ENCODE measurements at places on chromosomes 13 and 19. TPM values are rescaled to one million over a fixed set of nuclear protein-coding genes. Genes with fewer than 3 reads are reported as not detected.

DNA sequence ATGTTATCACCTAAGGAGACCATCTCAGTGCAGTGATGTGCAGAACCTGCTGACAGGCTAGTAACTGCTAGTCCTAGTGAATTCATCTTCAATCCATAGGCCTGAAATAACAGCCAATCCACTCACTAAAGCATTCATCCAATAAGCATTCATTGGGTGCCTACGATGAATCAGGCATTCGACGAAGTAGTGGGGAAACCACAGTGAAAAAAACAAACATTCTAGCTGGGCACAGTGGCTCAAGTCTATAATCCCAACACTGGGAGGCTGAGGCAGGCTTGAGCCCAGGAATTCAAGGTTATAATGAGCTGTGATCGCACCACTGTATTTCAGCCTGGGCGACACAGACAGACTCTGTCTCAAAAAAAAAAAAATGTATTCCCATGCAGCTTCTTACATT is 135.6 kb downstream of the RNF17 start:
- no peak for DNase-seq

The CLDN10 gene
- not detected for total RNA-seq

DNA sequence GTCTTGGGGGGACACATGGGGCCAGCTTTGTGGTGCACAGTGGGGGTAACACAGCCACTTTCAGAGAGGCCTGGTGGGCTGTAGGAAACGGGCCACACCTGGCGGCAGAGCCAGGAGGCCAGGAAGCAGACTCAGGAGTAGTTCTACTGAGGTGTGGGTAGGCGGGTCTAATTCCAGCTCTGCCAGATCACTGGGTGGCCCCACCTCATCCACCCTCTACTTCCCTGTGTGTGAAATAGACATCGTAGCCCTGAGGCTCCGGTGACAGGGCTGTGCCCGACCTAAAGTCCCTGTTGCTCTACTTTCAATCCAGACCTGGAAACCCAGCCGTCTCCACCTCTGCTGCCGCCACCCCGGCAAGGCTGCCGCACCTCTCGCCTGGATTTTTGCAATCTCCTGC is 4.0 kb downstream of the NKPD1 start:
- no peak for DNase-seq

DNA sequence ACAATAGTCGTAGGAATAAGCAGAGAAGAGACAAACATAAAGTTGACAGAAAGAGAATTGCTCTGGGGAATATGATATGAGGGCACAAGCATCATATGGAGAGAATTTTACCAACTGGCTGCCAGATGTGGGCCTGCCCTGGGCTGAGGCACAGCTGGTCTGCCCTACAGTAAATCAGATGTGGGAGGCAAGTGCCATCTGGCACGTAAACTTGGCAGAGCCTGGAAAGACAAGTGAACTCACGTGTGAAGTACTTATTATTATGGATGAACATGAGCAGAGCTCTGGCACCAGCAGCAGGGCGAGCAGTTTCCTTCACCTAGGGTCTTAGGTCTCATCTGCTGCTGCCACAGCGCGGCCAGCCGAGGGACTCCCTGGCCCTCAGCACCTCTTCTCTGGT is 20.6 kb downstream of the PCDH8 start:
- no peak for DNase-seq

GRCh38 chr13:22825186-22825585 is 355.6 kb upstream of the SGCG start:
- DNase-seq, result no peak

The FBXO17 gene
- total RNA-seq, result not detected

- DNase-seq, result no peak
Observed at GRCh38 chr13:50284540-50284939, 269.3 kb downstream of the KCNRG start.

DNA sequence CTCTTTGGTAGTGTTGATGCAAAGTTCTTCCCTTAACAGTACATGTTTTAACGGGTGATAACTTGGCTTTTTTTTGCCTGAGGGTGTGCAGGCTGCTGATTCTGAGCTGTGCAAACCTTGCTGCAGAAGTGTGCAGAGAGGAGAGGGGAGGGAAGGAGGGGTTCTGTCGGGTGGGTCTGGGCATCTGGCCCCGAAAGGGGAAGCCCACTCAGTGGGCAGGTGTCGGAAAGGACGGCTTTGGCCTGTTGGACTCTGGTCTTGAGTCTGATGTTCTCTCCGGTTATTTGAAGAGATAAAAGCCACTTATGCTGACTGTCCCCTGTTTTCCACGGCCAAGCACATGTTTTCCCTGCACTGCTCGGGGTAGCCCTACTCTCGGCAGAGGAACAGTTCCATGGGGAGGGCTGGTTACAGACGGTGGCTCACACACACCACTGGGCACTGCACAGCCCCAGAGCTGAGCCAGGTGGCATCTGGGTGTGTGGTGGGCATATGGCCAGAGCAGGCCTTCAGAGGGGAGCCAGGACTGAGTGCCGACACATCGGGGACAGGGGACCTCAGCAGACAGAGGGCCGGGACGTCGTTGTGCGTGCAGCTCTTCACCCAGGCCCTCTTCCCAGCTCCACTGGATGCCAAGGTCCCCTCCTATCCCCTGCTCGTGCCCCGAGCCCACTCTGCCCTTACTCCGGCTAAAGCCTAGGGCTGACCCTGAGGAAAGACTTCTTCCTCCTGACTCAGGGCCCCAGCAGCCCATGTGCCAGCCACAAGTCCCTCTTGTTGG is 93.2 kb downstream of the TEX29 start:
- DNase-seq, result no peak

The CEACAM8 gene
- not detected for total RNA-seq

DNA sequence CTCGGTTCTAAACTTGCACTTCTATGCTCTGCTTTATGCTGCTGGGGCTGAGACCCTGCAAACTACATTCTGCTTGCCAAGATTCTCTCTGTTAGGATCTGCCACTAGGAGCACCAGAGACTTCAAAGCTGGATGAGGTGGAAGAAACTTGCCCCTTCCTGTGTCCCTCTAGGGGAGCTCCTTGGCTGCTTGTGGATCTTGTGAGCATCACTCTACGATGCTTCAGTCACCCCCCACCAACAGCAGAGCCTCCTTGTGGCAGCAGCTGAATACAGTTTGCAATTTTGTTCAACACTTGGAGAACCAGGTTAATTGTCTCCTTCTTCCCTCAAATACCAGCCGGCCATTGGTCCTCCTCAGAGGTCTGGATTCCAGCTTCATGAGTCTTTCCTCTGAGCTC is 310.6 kb downstream of the FGF14 start:
- DNase-seq, result no peak

GRCh38 chr13:62847520-62847919 is 1431.9 kb upstream of the PCDH20 start:
- DNase-seq, result no peak

DNA sequence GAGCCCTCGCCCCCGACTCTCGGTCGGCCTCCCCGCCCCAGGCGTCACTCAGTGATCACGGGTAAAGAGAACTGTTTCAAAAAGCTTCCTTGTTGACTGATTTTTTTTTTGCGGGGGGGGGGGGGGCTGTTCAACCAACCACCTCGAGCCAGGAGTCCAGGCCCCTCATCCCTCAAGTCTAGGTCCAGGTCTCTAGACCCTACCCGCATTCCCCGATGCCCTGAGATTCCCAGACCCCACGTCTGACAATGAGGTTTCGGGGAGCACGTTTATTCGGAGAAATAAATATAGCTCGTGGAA is 4.3 kb downstream of the HRC start:
- no peak for DNase-seq

DNA sequence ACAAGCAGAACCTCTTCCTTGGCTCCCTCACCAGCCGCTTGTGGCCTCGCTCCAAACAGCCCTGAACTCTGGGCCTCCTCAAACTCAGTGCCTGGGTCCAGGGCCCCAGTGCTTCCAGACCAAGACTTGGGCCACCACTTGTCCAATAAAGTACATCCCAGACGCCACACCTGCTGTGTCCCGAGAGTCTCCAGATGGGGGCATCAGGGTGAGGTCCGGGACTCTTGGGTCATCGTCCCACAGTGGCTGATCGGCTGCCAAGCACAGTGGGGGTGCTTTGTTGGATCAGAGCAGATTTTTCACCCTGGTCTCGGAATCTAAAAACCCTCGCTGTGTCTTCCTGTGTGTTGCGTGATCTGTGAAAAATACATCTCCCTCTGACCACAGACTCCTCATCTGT is 9.0 kb upstream of the DLL3 start:
- DNase-seq, result no peak

DNA sequence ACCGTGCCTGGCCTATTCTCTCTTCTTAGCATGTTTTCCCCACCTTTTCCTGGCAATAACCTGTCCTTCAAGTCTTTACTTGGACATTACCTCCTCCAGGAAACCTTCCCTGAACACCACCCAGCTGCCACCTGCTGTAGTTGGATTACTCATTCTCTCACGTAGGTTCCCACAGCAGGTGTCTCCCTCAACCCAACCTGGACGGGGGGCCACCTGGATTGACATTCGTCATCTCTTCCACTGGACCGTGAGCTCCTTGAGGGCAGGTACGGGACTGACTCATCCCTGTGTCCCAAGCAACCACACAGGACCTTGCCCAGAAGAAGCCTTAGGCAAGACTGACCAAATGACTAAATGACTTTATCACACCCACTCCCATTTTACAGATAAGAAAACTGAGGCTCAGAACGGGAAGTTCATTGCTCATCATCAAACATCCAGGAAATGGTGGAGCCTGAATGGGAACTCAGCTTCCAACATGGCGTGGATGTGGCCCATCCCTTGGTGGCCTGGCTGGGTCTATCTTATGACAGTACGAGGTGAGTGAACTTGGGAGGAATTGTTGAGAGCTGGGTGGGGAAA is 3.5 kb upstream of the KLK6 start:
- DNase-seq, result no peak

DNA sequence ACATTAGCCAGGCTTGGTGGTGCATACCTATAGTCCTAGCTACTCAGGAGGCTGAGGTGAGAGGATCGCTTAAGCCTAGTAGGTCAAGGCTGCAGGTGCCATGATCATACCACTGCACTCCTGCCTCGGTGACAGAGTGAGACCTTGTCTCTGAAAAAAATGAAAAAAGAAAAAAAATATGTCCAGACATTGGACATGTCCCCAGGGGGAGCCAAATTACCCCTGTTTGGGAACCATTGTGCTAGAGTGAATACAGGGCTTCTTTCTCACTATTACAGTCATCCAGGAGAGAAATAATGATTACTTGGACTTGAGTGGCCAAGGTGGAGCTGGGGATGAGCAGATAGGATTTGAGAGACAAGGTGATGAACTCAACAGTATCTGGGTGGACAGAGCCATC is 52.9 kb upstream of the ABCC4 start:
- DNase-seq, result no peak

DNA sequence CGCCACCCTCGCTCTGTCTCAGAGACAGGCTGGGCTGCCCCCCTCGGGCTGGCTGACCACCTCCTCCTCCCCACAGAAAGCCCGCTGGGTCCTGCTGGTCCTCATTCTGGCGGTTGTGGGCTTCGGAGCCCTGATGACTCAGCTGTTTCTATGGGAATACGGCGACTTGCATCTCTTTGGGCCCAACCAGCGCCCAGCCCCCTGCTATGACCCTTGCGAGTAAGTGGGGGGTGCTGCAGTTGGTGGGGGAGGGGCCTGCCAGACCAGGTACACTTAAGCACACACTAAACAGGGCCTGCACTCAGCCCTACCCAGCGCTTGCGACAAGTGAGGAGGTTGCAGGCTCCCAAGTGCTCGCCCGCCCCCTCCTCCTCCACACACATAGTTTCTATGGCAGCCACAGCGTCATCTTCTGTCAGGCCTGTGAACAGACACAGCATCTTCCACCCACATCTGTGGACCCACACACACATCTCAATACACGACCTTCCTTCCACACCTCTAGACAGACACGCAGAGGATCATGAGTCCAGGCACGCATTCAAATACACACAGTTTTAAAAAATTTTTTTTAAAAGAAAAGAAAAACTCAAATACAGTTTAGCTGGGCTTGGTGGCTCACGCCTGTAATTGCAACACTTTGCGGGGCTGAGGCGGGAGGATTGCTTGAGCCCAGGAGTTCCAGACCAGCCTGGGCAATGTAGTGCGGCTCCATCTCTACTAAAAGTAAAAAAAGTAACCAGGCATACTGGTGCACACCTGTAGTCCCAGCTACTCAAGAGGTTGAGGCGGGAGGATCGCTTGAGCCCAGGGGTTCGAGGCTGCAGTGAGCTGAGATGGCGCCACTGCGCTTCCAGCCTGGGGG is 18.4 kb downstream of the PLD3 start:
- no peak for DNase-seq

GRCh38 chr13:97205465-97205864 is 16.7 kb upstream of the MBNL2 start:
- no peak for DNase-seq

- no peak for DNase-seq
Observed at GRCh38 chr19:21109116-21109515, 27.1 kb downstream of the ZNF714 start.

The PRRG2 gene
- total RNA-seq, result 1.1 TPM

DNA sequence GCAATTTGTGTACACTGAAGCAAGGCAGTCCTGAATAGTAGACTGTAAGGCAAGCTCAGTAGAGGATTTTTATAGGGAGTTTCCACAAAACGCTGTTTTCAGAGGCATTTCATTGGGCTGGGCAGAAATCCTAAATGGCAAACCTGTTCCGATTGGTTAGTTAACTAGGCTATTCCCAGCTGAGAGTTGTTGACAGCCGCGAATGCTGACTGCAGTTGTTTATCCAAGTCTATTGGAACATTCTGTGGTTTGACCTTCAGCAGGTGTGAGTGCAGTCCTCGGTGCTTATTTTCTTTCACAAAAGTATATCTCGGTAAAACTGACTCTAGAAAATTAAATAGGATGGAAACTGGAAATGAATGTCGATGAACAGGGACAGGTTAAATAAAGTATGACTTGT is 45.4 kb downstream of the TPT1 start:
- no peak for DNase-seq

The CELF5 gene
- 0.25 TPM for total RNA-seq

- no peak for DNase-seq
Observed at GRCh38 chr13:95457294-95457693, 95.2 kb upstream of the CLDN10 start.

The LPAR2 gene
- 46.2 TPM for total RNA-seq

The ALG5 gene
- 36.3 TPM for total RNA-seq

The SULT2A1 gene
- not detected for total RNA-seq

The KLK7 gene
- not detected for total RNA-seq

- DNase-seq, result peak; percentile 24
Observed at GRCh38 chr13:23087880-23088279, 92.9 kb upstream of the SGCG start.

The TMEM86B gene
- 12.4 TPM for total RNA-seq

- no peak for DNase-seq
Observed at GRCh38 chr19:16222806-16223205, 25.1 kb downstream of the AP1M1 start.

- DNase-seq, result peak; percentile 7
Observed at GRCh38 chr13:98506322-98506721, 70.6 kb downstream of the STK24 start.

The RXFP2 gene
- not detected for total RNA-seq

The MCF2L gene
- 0.33 TPM for total RNA-seq

- DNase-seq, result no peak
Observed at GRCh38 chr19:35841961-35842595, 10.2 kb downstream of the NPHS1 start.

Data from activated CD4-positive, alpha-beta memory T cell treated with anti-CD3 and anti-CD28 coated beads, Interleukin-2, amount 10 ng/mL, durations not matched to agents 7 days and 5 days (primary cell).